RCC 7860 (cell line): ENCODE measurements at places on chromosomes 2 and 18.
A peak's percentile ranks its signal among the peaks of the same experiment; 100 is the strongest.

GRCh38 chr2:222709191-222709891, 37.9 kb downstream of the MOGAT1 start:
- peak; percentile 99 for DNase-seq

GRCh38 chr18:78069784-78070664, 820.4 kb downstream of the GALR1 start:
- no peak for DNase-seq

GRCh38 chr2:230899786-230900185, 25.3 kb downstream of the GPR55 start:
- no peak for DNase-seq

DNA sequence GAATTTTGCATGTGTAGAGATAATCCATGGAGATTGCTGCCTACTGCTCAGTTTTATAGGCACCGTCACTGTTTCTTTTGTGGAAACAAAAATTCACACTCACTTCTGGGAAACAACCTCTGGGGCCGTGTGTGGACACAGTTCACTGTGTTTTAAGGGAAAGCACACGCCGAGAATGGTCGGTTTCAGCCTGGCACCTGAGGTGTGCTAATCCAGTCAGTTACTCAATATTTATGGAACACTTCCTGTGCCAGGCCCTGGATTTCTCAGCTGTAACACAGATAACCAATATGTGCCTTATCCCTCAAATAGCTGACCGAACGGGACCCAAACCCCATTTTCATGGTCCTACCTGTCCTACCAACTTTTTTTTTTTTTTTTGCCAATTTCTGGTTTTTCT, 179.6 kb downstream of the MGAT5 start:
- DNase-seq, result no peak

GRCh38 chr2:47309952-47310800, 92.8 kb upstream of the MSH2 start:
- no peak for DNase-seq

DNA sequence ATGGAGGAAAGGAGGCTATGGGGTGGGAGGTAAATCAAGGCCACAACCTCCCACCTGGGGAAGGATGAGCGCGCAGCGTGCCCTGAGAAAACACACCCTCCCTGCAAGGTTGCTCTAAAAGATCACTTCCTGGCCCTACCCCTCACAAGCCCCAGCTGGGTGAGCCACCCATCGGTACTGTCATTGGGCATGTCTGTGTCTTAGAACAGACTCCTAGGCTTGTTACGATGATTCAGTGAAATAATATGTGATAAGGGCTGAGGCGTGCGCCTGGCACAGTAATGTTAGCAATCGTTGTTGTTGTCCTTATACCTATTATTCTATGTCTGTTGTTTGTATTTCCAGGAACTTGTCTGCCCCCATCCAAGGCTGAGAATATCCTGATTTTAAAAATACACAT, 175.1 kb downstream of the ZFP36L2 start:
- DNase-seq, result peak; percentile 84

- DNase-seq, result peak; percentile 26
Measured at GRCh38 chr2:235666213-235666781, 172.5 kb downstream of the AGAP1 start.

DNA sequence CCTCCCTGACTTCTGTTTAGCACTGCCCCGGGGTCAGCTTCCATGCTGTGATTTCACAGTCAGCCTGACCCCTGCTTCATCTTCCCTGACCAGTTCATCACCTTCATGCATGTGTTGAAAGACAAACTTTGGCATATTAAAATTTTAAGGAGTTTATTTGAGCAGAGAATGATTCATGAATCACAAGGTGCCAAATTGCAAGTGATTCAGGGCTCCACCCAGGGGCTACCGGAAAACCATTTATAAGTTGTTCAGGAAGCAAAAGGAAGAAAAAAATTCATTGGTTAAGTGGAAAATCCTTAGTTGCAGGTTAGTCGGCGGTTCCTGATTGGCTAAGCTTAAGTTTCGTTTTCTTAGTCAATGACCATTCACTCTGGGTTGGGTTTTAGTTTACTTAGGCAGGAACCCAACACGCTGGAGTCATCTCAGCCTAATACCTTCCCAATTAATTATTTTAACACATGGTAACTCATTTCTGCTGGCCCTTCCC, 10.6 kb downstream of the IL1F10 start:
- peak; percentile 71 for DNase-seq

DNA sequence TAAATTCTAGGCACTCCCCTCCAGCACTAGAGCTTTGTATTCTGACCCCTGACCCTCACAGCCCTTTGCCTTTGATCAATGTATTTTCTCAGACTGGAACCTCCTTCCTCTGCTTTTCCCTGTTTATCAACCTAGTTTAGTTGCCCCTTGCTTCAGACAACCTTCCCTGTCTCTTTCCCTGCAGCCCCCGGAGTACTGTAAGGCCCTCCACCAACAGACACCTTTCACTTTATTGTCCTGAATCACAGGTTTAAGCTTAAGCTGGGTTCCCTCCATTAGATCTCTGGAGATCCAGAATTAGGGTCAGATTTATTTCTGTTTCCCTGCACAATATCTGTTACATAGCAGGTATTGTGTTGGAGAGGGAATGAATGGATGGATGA, 140.2 kb downstream of the DDX1 start:
- DNase-seq, result no peak

GRCh38 chr2:20326163-20326780, 24.4 kb downstream of the PUM2 start:
- peak; percentile 29 for DNase-seq

DNA sequence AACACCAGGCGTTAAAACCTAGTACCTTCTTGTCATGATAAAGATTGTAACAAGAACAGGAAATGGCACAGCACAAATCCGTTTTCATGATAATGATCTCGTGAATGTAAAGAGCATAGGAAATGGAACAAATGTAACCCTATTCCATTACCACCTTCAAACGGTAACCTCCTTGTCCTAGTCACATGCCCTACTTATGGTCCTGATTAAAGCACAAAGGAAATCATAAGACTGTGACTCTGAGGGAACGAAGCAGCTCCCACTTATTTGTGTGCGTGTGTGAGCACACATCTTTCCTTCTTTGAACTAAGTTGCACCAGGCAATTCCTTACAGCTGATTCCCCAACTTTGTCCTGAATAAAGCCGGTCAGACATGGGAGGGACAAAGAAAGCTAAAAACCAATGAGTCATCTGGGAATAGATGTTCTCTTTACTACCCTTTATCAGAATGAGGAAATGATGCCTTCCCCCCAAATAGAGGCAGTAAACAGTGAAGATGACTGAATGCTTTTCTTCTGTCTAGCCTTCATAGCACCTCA, 192.6 kb downstream of the IKZF2 start:
- DNase-seq, result no peak

DNA sequence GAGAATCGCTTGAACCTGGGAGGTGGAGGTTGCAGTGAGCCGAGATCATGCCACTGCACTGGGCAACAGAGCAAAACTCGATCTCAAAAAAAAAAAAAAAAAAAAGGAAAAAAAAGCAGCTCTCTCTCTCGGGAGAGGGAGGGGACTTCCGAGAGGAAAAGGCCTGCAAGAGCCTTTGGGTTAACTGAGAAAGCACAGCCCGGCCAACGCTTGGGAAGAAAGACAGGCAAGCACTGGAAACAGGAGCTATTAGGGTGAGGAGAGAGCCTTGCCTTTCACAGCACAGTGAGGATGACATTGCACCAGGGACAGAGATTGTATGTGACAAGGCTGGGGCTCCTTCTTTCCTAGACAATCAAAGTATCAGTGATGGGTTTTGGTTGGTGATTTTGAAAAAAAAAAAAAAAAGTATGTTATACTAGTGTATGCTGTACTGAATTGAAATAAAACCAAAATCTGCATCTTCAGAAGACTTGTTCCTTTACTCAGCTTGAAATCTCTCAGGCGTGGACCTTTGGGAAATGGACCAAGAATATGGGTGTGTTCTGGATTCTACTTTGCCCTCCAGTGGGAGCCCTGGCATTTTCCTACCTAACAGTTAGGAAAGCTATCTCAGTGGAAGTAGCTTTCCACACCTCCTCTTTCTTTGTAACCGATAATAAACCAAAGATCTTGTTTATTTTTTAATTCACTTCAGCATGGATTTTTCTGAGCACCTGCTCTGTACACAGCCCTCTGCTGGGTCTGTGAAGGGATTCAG, 16.7 kb downstream of the SRSF7 start:
- no peak for DNase-seq
